Ammon's horn (tissue), 1 donor: ENCODE measurements at places on chromosomes 7 and 10.

- DNase-seq: no peak
These were observed 26.2 kb upstream of the AOAH start for GRCh38 chr7:36750451-36750850.

DNA sequence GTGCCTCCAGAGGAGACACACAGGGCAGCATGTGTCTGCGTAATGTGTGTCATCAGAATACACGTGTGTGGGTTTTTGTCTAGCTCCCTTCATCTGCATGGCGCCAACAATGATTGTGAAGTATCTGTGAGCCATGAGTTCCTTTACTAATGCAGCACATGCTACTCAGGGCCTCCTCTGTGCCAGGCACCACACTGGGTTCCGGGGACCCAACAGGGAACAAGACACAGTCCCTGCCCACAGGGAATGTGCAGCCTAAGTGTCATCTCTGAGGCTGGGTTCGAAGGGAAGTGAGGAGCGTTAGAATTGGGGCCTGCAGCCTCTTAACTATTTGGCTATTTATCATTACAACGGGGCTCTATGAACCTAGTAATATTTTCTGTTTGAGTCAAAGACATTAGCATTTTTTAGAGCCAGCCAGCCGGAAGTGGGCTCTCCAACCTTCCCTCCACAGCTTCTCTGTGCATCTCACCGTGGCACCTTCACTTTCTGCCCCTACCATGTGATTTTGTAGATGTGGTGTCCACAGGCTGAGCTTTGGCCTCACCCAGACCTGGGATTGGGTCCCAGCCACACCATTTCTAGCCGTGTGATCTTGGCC is 43.9 kb upstream of the SRGN start:
- DNase-seq: no peak

DNA sequence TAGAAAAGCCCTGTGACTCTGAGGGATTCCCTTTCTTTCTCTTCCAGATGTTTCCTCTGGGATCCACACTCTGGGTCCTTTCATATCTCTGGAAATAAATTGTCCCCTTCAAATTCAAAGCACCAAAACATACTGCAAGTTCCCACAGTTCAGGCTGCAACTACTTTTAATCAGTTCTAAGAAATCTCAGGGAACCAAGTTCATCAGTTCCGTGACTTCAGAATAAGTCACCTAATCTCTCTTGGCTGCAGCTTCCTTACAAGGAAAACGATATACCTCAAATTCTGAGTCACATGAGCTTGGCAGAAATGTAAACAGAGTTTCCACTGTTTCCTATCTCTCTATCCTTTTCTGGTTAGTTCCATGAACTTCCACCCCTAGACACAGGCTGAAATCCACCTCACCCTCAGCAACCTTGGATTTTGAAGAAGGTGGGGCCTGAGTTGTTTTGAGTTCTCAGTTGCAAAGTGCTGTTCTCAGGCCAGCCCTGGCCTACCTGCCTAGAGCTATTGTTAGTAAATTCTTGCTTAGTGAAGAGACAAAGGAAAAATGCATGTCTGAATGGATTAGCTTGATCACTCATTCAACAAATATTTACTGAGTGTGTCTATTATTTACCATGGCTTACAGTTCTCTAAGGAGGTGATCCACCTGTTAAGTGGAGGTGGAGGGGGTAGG is 59.3 kb upstream of the IL6 start:
- no peak for DNase-seq

GRCh38 chr7:44211126-44211675 is 10.4 kb downstream of the YKT6 start:
- no peak for DNase-seq

GRCh38 chr10:69051303-69051702 is 36.6 kb upstream of the SRGN start:
- DNase-seq: peak; percentile 73

GRCh38 chr7:1412322-1413261 is 46.7 kb downstream of the MICALL2 start:
- peak; percentile 67 for DNase-seq
